ENCODE measurements at places on chromosomes 7 and 10.

GRCh38 chr10:12709521-12709963, 292.0 kb downstream of the CCDC3 start:
- DNase-seq = no peak

DNA sequence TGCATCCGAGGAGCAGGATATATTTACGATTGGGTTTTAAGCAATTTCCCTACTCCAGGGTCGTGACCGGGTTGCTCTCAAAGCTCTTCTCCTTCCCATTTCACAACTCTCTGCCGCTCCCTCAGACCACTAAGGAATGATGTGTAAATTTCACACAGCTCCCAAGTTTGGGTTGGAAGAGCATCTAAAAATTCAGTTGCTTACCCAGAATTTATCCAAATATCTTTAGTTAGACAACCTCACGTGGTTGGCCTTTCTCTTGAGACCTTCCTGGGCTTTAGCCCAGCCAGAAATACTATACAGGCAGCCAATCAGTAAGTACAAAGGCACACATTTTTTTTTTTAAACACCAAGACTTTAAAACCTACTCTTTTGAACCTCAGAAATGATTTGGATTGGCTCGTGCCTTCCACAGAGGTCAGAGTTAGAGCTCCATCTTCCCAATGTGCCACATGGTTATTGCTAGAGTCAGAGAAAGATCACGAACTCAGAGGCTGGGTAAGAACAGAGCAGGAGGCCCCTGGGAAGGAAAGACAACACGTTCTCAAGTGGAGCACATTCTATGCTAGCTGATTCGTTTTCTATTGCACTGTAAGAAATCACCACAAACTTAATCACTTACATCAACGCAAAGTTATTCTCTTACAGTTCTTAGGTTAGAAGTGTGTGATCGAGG, 335.4 kb upstream of the MGMT start:
- no peak for DNase-seq

GRCh38 chr10:28668363-28669226, 8.7 kb upstream of the BAMBI start:
- no peak for DNase-seq

- DNase-seq = no peak
These were observed 78.7 kb downstream of the ARHGAP22 start for GRCh38 chr10:48526011-48526821.
